ENCODE measurements at places on chromosomes 11 and 22. TPM values are rescaled to one million over a fixed set of nuclear protein-coding genes. Genes with fewer than 3 reads are reported as not detected.

The NOX4 gene
- 51.5 TPM for polyA plus RNA-seq

The SCGB2A2 gene
- not detected for polyA plus RNA-seq

The HINFP gene
- polyA plus RNA-seq: 47.0 TPM

The BTG4 gene
- not detected for polyA plus RNA-seq

The FAM180B gene
- 0.21 TPM for polyA plus RNA-seq

The CCDC89 gene
- 4.5 TPM for polyA plus RNA-seq

The VSIG10L2 gene
- polyA plus RNA-seq: not detected

The MIAT gene
- polyA plus RNA-seq: 0.64 TPM

The CRYBB1 gene
- 0.95 TPM for polyA plus RNA-seq

The KREMEN1 gene
- 24.4 TPM for polyA plus RNA-seq

The OTOG gene
- 0.11 TPM for polyA plus RNA-seq

The DGCR6 gene
- polyA plus RNA-seq: 8.0 TPM

DNA sequence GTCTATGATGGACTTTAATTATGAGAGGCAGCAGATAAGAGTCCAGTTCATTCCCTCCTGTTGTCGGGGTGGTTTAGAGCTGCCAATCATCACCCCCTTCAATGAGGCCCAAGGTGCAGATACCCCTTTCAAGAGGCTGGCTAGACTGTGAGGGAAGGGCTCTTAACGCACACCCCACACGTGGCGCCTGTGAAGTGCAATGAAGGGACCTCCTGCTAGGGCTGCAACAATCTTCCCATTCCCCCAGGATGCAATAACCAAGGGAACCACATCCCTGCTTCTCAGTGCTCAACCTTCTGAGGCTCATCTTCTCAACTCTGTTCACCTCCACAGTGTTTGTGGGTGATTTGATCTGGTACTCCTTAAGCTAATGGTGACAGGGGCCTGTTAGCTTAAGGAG lies 19.0 kb downstream of the TENM4 start:
- no peak for DNase-seq

- DNase-seq: no peak
Measured at GRCh38 chr22:38464992-38465672, 2.8 kb upstream of the KDELR3 start.

DNA sequence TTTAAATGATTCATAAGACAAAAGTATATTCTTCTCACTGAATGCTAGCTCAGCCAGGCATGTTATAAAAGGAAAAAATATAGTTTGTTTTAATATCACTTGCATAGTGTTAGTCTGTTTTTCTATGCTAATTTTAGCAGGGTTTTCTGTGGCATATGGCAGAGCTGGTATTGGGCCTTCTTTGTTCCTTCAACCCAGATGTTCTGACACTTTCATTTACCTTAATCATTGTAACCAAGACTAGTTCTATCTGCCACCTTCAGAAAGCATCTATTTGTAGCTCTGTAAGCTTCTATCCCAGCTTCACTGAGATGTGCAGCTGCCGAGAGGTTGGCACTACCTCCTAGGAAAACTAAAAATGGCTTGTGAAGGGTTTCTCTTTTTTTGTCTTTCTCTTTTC lies 338.7 kb downstream of the GUCY1A2 start:
- DNase-seq: no peak

DNA sequence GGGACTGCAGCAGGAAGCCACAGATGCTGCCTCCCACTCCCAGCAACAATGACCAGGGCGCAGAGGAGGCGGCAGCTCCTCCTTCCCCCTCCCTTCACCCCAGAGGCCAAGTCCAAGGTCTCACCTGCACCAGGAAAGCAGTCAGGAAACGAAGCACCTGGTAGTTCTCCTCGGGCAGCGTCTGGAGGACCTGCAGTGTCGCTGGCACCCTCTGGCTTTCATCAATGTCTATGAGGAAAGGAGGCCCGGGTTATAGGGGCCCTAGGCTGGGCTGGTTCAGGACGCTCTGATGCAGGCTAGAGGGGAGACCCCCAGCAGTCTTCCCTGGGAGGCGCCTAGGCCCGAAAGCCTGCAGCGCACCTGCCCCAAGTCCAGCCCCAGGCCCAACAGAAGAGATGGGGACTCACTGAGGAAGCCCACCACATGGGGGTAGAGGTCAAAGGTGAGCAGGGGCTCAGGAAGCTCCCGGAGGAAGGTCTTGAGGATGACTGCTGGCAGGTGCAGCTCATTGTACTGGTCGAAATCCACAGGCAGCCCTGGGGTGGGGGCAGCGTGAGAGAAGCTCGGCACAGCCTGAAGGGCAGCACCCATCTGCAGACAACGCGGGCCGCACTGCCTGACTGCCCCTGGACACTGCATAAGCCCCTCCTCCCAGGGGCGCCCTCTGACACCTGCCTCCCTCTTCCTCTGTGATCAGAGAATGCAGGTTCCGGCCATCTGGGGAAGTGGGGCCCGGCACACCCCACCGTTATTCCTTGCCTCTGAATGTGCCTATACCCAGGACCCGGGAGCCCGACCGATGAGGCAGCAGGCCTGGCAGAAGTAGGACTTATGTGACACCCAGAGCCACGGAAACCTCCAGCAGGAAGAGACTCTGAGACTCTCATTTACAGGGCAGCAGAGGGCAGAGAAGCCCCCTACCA lies 20.9 kb downstream of the ARHGAP1 start:
- DNase-seq: no peak

DNA sequence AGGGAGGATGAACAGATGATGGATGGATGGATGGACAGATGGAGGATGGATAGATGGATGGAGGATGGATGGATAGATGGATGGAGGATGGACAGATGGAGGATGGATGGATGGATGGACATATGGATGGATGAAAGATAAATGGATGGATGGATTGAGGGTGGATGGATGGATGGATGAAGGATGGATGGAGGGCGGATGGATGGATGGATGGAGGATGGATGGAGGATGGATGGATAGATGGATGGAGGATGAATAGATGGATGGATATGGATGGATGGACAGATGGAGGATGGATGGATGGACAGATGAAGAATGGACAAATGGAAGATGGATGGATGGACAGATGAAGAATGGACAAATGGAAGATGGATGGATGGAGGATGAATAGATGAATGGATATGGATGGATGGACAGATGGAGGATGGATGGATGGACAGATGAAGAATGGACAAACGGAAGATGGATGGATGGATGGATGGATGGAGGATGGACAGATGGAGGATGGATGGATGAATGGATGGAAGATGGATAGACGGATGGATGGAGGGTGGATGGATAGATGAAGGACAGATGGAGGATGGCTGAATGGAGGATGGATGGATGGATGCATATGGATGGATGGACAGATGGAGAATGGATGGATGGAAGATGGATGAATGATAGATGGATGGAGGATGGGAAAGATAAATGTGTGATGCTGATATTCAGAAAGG lies 7.4 kb downstream of the IFITM10 start:
- no peak for DNase-seq

GRCh38 chr22:29202212-29203192 lies 3.2 kb upstream of the EMID1 start:
- no peak for DNase-seq

DNA sequence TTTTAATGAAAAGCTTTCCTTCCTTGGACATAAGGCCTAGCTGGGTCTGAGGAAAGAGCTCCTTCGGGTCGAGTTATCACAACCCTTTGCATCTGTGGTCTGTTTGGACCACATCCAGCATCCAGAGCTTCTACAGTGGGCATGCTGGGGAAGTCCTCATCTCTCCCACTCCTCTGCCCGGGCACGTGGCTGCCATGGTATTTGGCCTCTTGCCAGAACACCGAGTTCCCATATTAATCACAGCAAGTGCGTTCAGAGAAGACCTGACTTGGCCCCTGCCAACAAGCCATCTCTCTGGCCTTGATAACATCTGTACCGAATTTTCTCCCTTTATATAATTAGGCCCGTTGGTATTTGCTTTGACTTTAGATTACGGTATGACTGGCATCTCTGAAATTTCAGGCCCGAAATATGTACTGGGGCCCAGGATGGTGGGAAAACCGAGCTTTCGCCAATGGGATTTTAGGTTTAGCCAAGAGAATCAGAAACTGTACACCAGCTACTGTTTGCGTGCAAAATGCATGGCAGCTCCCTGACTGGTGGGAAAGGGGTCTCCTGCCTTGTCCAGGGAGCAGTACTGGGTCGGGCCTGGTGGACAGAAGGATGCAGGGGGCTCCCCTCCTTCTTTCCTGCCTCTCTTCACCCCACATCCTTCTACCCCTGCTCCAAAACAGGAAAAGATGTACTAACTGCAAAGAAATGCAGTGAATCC lies 90.0 kb downstream of the MICAL2 start:
- no peak for DNase-seq

DNA sequence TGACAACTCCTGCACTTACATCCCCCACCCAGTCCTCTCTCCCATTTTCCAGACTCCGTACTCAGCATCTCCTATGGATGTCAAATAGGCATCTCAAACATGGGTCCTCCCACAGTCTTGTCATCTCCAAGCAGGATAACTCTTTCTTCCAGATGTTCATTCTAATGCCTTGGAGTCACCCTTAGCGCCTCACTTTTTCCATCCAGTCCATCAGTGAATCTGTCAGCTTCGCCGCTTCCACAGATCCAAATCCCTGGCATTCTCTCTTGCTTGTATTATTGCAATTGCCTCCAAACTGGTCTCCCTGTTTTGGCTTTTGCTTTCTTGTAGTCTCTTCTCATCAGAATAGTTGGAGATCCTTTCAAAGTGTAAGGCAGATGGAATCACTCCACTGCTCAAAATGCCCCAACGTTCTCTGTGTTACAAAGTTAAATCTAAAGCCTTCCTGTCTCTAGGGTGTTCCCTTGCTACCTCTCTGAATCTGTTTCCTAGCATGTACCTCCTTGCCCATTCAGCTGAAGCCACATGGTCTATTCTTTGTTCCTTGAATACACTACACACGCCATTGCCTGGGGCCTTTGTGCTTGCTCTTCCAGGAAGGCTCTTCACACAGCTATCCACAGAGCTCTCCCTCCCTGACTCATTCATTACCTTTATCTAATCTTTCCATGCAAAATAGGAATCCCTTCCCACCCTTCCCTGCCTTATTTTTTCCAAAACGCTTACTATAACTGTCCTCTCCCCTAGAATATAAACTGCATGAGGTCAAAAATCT lies 64.8 kb downstream of the UBASH3B start:
- no peak for DNase-seq

- no peak for DNase-seq
Measured at GRCh38 chr11:128052912-128053641, 534.3 kb downstream of the ETS1 start.

GRCh38 chr11:21142007-21142406 lies 472.6 kb downstream of the NELL1 start:
- no peak for DNase-seq

- no peak for DNase-seq
Measured at GRCh38 chr11:8258784-8259183, 4.9 kb downstream of the LMO1 start.

DNA sequence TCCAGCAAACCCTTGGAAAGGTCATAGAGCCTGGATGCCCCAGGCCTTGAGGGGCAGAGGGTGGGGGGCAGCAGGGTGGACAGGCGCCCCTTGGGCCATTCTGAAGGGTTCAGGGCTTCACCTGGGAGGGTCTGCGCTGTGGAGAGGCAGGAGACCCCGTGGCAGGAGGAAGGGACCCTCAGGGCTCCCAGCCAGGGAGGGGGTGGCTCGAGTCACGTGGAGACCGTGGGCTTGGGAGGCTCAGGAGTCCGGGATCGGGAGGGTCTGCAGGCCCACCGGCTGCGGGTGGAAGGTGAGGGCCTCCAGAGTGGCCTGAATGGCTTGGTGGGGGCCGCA lies 48.5 kb upstream of the A4GALT start:
- no peak for DNase-seq

- no peak for DNase-seq
Measured at GRCh38 chr11:132022733-132023478, 652.5 kb downstream of the NTM start.

- no peak for DNase-seq
Measured at GRCh38 chr11:94649964-94650623, 82.9 kb downstream of the PIWIL4 start.

DNA sequence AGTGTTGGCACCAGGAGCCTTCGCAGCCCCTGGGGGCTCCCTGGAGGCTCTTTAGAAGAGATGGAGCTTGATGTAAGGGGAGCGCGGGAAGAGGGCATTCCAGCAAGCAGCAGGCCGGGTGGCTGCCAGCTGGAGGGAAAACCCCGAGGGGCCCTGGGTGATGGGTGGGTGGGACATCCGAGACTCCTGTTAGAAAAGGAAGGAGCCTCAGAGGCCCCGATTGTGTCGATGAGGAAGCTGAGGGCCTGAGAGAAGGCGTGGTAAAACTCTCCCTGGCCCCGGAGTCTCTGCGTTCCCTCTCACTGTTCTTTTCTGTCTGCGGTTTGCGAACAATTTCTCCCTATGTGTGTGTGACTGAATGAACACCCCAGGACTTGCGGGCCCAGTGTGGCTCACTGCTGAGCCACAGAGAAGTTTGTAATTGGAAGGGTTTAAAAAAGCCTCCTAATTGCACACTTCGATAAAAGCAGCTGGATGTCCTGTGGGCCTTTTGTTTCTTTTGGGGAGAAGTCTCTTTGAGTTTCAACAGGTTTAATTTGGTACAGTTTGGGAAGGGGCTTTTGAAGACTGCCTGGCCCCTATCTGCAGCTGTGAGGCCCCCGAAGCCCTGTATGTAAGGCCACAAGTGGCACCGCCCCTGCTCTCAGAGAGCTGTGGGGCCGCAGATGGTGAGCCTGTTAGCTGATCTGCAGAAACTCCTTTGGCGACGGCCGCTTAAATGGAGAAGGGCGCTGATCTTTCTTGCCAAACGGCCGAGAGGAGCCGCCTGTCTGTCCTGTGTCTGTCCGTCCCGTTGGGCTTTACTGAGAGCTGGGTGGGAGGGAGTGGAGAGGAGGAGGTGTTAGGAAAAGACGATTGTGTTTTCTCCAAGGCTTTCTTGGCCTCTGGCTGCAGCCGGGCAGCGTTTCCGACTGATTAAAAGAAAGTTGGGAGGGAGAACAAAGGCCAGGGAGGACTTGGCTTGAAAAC lies 2.0 kb downstream of the FBLN1 start:
- no peak for DNase-seq

- DNase-seq: no peak
Measured at GRCh38 chr11:66891851-66892660, 35.2 kb downstream of the LRFN4 start.

GRCh38 chr11:45213316-45213665 lies 66.9 kb downstream of the PRDM11 start:
- DNase-seq: no peak

- no peak for DNase-seq
Measured at GRCh38 chr22:45308957-45309421, 745 bp upstream of the FAM118A start.

- DNase-seq: no peak
Measured at GRCh38 chr11:67119585-67120391, 725 bp downstream of the KDM2A start.

GRCh38 chr11:12331239-12331874 lies 46.0 kb upstream of the PARVA start:
- DNase-seq: peak; percentile 75

All from left renal cortex interstitium (tissue), 4 donors.